ENCODE measurements at places on chromosomes 12 and 14.

- peak; percentile 34 for DNase-seq
Measured at GRCh38 chr14:96852823-96853422, 55.7 kb downstream of the VRK1 start.

- no peak for DNase-seq
Measured at GRCh38 chr14:34023824-34024767, 73.2 kb upstream of the EGLN3 start.

GRCh38 chr12:67456431-67456901 is 187.3 kb downstream of the CAND1 start:
- DNase-seq, result peak; percentile 93

DNA sequence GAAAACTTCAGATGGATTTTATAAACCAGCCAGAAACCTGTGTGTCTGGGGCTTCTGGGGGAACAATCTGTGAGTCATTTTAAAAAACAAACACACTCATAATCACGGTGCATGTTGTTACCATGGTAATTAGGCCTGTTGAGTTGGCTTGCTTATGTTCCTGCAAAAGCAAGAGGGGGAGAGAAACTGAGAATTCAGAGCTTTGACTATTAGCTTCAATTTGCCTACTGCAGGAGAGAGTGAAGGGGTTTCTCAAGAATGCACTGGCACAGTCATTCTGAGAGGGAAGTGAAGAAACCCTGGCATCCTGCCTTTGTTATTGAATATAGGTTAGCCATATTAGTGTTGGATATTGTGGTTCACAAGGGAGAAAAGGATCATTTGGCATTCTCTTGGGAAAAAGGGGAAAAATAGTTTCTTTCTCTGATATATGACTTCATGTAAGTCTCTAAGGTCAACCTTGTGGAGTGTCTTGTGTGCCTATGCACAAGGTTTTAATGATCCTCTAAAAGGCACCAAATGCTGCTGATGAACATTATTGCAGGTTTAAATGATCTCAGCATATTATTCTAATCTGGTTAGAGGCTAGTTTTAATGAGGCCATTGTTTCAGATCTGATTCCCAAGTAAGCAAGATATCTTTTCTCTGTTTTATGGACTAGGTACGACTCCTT is 12.9 kb downstream of the GNG2 start:
- peak; percentile 94 for DNase-seq

DNA sequence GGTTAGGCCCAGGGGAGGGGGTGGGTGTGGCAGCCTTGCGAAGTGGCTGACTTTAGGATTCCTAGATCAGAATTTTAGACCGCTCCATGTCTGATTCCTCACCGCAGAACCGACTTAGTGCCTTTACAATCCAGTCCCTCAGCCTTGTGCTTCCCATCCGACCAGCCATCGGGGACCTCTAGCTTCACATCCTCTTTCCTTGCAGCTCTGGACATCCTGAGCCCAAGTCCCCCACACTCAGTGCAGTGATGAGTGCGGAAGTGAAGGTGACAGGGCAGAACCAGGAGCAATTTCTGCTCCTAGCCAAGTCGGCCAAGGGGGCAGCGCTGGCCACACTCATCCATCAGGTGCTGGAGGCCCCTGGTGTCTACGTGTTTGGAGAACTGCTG is 557 bp downstream of the COPS7A start:
- DNase-seq, result peak; percentile 47

- no peak for DNase-seq
Measured at GRCh38 chr12:28750946-28751685, 398.0 kb upstream of the FAR2 start.

DNA sequence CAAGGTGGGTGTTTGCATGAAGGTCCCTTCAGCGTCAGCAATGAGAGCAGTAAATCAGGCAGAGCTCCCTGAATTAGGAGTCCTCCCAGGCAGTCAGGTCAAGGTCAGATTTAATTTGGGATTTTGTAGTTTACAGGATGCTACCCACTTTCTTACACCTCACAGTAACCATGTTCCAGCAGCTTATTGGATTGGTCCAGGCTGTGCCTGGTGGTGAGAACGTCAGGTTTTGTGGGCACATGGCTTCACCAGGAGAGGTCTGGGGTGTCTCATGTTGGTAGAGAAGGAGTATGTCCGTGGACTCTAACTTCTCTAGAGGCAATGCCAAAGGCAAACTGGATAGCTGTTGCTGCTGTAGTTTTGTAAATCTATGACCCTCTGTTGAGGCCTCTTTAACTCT is 158.3 kb downstream of the CACNA1C start:
- DNase-seq, result no peak

- no peak for DNase-seq
Measured at GRCh38 chr12:3520711-3521110, 29.7 kb downstream of the PRMT8 start.

GRCh38 chr12:109701064-109701463 is 12.6 kb upstream of the FAM222A start:
- no peak for DNase-seq

DNA sequence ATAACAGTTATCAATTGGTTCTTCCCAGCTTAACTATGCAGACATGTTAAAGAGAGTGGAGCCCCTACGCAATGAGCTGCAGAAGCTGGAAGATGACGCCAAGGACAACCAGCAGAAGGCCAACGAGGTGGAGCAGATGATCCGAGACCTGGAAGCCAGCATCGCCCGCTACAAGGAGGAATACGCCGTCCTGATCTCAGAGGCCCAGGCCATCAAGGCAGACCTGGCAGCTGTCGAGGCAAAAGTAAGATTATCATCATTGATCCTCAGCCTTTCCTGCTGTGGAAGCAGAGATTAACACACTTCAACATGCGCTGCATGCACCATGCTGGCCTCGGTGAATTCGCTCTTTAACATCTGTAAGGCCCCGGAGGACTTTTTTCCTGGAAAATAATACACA is 53.6 kb downstream of the HSP90AA1 start:
- DNase-seq, result no peak

- no peak for DNase-seq
Measured at GRCh38 chr12:129551441-129551840, 352.4 kb downstream of the TMEM132D start.

DNA sequence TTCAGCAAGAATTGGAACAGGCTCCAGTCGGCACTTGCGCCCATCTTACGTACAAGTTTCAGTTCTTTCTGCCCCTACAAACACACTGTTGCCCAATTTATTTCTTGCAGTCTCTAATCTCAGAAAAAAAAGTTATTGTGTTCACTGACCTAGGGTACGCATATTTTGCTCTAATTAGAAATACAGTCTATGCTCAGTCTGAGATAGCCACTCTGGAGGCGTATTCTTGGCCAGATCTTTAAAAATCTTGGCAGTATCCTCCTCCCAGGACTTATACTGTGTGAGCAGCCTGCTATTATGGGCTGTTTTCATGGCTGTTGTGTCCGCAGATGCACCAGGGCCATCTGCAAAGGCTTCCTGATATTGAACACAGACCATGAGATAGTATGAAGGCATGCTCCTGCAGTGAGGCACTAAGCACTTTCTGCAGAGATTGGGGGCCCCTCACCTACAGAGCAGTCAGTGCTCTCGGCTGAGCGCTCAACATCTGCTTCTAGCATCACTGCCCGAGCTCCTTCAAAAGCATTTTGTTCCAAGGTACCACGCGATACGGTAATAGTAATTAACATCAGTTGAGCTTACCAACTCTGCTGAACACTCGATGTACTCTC is 57.9 kb downstream of the PPM1H start:
- no peak for DNase-seq

DNA sequence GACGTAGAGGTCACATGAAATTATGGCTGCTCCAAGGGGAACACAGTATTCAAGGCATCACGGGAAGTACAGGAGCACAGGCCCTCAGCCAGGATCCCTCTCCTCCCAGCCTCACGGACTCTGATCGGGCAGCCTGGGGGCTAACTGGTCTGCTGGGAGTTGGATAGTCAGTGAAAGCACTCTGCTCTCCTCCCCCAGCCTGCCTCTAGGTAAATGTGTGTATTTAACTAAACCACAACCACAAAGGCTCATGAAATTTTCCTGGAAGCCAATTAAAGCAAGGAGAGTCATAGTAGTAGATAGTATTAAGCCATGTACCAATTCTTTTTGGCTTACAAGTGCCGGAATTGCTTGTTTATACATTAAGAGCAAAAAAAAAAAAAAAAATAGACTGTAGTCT is 254.3 kb downstream of the MSRB3 start:
- peak; percentile 47 for DNase-seq

DNA sequence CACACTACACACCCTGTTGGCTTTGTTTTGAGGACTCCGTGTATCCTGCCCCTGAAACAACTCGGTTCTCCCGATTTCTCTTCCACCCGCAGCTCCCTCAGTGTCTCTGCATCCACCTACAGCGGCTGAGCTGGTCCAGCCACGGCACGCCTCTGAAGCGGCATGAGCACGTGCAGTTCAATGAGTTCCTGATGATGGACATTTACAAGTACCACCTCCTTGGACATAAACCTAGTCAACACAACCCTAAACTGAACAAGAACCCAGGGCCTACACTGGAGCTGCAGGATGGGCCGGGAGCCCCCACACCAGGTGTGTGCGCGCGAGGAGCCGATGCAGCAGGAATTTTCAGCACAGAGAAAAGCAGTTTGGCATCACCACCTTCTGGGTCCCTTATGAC is 10.5 kb downstream of the ALKBH2 start:
- no peak for DNase-seq

DNA sequence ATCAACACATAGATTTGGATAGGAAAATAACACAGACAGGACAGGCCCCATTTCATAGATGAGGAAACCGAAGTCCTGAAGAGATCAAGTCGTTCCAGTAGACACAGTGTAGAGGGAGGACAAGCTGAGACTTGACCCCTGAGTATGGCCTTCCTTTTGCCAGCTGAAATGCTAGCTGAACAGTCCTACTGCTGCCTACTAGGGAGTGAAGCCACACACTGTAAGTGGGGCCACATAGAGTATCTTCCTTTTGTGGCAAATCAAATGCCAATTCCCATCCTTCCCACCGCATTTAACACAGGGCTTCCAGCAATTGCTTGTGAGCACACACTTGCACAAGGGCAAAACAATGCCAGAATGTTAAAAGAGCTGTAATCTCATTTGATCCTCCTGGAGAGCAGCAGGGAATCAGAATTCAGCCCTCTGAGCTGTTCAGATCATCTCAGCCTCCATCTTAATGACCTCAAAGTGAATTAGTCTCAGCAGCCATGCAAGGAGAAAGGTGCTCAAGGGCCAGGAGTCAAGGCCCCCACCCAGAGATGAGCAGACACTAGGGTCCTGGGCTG is 380.5 kb downstream of the EMP1 start:
- DNase-seq, result no peak

DNA sequence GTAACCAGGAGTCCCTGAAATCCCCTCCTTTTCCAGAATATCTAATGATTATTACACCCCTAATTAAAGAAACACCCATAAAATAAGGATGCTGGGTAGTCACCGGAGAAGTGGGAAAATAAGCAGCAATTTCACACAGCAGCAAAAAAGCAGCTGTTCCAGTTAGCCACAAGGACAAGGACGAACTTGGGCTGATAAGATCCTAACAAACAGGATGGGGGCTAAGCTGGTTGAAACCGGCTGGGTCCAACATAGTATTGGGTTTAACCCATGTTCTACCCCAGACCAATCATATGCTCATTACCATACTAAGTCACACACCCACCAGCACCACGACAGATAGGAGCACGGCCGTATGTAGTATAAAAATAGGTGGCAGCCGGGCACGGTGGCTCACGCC is 100.7 kb downstream of the RPL10L start:
- DNase-seq, result no peak

DNA sequence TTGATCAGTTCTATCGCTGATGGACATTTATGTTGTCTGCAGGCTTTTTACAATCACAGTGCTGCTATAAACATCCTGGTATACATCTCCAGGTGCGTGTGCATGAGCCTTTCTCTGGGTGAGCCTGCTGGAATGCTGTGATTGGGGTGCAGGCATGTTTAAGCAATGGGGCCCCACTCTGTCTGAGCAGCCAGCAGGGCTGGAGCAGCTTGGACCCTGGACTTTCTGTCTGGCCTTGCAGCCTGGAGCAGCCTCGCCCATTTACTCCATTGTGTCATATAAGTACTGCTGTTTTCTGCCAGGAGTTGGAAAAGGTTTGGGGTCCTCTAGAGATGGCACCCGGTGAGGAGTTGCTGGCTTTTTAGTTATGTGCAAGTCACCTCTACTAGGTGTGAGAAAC is 199.0 kb downstream of the KIF26A start:
- DNase-seq, result no peak

- DNase-seq, result no peak
Measured at GRCh38 chr14:104113631-104114420, 24.6 kb upstream of the KIF26A start.

- DNase-seq, result peak; percentile 74
Measured at GRCh38 chr14:65035049-65035448, 48.4 kb downstream of the FNTB start.

DNA sequence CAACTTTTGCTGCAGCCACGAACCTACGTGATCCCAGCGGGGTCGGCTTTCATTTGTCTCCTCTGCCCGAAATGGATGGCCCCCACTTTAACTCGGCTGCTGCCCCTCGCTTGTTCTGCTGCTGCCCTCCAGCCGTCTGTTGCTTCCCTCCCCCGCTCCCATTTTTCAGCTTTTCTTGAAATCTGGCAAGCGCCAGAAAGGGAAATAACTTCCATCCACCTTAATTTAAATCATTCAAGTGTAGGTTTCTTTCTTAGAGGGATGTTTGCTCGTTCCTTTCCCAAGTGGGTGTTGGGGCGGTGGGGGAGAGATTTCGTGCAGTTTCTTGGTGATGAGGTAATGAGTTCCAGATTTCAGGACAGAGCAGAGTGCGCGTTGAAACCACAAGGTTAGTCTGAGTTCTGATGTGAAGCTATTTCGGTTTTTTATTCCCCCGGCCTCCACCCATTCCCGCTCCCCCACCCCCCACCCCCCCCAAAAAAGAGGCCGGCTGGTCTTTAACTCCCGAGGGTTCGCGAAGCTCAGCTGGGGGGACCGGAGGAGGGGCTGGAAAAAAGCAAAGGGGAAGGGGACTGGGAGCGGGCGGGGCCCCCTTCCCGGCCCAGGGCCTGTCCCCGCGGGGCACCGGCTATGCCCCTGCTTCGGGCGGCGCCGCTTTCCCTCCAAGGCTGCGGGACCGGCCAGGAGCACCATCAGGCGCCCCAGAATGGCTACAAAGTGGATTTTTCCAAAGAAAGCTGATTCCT is 2.2 kb upstream of the ZFP36L1 start:
- DNase-seq, result peak; percentile 93

- DNase-seq, result no peak
Measured at GRCh38 chr14:84493779-84494178, 1036.2 kb upstream of the FLRT2 start.

GRCh38 chr12:106139422-106140171 is 843 bp upstream of the NUAK1 start:
- peak; percentile 81 for DNase-seq

- no peak for DNase-seq
Measured at GRCh38 chr12:13836099-13836498, 145.3 kb downstream of the GRIN2B start.

DNA sequence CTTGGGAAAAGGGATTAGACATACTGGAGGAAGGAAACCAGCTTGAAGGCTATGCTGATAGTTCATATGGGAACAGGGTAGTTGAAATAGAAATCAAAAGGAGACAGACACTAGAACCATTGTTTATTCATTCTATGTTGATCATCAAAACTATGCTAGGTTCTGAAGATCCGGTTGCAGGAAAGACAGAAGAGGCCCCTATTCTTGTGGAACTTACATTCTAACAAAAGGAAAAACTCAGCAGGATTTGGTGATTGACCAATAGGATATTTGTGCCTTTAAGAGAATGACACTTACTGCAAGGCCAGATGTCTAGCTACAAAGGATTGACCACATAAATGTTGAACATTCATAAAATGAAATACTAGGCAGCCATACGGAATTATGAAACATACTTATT is 179.2 kb downstream of the AKAP6 start:
- no peak for DNase-seq

Data from foreskin fibroblast (primary cell).